Left ventricle myocardium superior (tissue), 1 donor: ENCODE measurements at places on chromosomes 7 and 10.

DNA sequence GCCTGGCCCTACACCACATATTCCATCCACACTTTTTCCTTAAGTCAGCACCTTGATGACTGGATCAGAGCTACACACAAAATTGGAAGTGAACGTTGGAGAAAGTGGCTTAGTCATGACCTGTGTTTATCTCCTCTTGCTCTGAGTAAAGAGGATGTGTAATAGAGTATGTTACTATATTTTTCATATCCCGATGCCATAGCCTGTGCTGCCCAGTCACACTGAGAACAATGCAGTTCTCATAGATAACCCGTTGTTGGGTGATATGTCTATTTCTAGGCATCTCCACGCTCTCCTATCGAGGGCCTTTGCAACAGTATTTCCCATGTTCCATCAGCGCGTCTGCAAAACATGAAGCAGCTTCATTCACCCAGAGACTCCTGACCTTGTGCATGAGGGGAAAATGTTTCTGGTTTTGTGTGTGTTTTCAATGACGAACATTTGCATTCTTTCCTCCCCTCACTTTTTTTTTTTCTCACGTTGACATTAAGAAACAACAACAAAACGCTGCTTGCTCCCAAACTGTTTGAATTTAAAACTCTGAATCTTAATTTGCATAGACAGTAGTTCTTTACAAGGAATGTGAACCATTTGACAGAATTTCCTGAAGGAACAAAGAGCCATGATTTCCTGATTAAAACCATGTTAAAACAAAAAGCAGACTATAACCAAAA, 43.4 kb downstream of the GRK5 start:
- no peak for DNase-seq

DNA sequence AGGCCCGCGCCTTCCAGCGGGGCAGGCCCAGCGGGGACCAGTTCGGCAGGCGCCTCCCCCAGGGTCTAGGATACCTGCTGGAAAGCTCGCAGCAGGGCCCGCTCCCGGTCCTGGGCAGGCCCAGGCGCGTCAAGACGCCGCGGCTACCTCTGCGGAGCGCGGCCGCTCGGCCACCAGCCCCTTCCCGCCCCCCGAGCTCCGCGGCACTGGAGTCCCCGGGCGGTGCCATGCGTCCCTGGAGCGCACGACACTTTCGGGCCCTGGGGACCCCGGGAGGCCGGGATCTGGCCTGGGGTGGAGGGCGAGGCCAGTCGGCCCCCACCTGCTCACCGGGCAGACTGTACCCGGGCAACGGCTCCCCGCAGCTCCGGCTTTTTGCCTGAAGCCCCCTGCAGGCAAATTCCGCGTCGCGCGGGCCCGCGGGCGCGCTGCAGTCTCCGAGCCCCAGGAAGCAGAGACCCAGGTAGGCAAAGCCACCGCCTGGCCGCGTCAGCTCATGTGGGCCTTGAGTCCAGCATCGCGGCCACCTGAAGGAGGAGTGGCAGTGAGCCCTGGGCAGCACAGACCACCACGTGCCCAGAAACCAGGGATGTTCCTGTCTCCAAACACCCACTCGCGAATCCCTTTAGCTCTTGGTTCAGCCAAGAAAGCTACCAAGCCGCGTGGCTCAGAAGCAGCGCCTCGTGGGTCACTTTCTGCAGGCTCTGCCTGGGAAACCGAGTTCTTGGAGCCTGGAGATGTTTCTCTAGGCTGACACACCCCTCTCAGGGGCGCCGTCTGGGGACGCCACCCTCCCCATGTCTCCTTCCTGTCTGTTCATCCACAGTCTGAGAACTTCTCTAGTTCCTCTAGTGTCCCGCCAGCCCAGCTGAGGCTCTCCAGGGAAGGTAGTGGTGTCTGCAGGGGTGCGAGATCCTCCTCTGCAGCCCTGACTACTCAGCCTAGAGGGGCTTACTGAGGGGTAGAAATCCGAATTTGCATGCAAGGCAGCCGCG, 46.1 kb upstream of the APBB1IP start:
- DNase-seq = peak; percentile 24

DNA sequence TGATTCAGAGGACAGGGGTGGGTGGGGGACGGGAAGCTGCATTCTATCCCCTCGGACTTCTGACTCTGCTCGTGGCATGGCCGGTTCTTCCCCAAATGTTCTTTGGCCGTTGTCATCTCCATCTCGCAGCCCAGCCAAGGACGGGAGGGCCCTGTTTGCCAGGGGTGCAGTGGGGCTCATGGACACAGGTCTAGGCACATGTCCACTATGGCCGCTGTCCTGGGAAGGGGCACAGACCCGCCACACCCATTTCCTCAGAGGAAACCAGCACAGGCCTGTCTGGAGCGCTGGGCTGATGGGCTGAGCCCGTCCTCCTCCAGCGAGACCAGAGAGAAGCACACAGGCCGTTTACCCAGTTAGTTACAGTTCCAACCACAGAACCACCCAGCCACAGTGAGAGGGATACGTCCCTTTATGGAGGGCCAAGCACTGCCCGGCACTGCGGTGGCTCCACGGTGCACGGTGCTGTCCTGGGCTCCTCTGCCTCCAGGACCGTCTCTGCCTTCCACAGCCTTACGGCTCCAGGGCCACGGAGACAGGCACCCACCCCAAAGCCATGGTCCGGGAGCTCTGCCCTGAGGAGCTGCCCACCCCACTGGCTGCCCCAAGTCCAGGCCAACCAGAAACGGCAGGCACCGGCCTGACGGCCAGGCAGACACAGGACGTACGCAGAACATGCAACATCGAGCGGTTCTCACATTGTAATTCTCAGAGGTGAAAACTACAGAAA, 20.2 kb downstream of the DPYSL4 start:
- DNase-seq = peak; percentile 21

DNA sequence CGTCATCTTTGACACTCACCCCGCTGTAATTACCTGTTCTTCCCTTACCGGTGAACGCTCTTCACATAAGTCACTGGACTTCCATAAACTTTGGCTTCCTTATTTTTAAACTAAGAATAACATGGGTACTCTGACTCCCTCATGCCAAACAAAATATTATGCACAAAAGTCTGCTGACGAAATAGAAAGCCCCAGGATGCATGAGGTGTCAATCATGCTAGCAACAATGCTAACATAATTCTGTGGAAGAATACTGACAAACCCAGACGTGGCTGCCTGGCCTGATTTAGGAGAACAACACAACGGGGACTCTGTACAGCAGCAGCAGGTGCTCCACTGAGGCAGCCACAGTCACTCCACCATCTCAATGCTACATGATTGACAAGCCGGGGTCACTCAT, 137.5 kb downstream of the CCDC71L start:
- no peak for DNase-seq

- no peak for DNase-seq
These were observed 328.4 kb upstream of the C7orf33 start for GRCh38 chr7:148261996-148262688.

DNA sequence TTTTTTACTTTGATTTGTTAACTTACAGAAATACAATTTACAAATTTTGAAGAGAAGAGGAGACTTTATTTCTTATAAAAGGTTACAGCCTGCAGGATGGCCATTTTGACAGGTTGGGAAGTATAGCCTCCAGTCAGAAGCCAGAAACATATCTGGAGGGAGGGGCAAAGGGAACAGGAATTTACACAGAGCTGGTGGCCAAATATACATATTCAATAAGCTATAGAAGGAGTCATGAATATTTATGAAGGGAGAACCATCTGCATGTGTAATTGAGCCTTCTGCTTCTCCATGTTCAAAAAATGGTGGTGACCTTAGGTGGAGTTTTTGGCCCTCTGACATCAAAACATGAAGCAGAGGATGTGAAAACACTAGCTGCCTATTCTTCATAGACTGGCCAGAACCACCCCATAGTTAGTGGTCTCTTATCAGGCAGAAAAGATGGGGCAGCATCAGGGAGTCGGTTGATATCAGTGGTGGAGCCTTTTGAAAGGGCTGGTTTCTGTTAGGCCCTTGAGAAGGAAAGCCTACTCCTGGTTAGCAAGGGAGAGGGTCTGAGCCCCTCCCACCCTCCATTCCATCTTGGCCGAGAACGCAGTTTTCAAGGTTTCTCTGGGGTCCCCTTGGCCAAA, 57.2 kb downstream of the ENTPD1 start:
- DNase-seq = no peak

- DNase-seq = no peak
These were observed 49.7 kb downstream of the TMEM178B start for GRCh38 chr7:141123522-141123921.

DNA sequence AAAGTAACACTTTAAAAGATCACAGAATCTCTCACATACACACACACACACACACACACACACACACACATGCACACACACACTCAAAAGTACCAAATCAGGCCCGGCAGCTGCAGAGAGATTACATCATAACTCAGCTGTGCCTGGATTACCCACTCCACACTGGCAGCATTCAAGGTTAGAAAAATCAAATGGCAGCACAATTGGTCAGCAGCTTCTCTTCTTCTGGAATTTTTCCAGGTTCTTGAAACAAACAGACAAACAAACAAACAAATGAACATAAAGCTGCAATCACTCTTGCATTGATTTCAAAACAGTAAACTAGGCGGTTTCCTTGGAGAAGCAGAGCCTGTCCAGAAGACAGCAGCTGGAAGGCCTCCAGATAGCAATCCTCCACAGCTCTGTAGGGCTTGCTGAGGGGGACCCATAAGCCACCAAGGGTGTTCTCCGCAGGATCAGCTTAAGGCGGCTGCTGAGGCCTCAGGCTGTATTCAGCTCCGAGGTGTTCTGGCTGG, 24.5 kb upstream of the FAM133B start:
- peak; percentile 30 for DNase-seq
